ENCODE measurements at places on chromosomes 6 and 20.
A peak's percentile ranks its signal among the peaks of the same experiment; 100 is the strongest.

DNA sequence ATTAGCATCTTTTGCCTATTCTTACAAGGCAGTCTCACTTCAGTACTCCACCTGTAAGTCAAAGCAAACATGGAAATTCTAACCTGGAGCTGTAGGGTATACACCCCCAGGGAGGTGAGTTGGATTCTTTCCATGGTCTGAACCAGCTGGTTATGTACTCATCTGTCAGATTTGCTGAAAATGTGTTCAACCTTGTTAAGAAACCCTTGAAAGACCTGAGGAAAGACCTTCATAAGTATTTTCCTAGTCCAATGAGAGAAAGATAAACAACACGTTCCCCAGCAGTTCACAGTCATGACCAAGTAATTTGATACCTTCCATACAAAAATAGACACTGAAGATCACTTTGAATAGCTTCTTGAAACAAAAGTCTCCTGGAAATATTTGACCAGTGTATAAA, 42.5 kb downstream of the ID4 start:
- peak; percentile 91 for DNase-seq

- DNase-seq = no peak
Measured at GRCh38 chr20:47544852-47545251, 43.2 kb downstream of the NCOA3 start.

GRCh38 chr6:29651413-29652197, 5.3 kb upstream of the MOG start:
- no peak for DNase-seq

DNA sequence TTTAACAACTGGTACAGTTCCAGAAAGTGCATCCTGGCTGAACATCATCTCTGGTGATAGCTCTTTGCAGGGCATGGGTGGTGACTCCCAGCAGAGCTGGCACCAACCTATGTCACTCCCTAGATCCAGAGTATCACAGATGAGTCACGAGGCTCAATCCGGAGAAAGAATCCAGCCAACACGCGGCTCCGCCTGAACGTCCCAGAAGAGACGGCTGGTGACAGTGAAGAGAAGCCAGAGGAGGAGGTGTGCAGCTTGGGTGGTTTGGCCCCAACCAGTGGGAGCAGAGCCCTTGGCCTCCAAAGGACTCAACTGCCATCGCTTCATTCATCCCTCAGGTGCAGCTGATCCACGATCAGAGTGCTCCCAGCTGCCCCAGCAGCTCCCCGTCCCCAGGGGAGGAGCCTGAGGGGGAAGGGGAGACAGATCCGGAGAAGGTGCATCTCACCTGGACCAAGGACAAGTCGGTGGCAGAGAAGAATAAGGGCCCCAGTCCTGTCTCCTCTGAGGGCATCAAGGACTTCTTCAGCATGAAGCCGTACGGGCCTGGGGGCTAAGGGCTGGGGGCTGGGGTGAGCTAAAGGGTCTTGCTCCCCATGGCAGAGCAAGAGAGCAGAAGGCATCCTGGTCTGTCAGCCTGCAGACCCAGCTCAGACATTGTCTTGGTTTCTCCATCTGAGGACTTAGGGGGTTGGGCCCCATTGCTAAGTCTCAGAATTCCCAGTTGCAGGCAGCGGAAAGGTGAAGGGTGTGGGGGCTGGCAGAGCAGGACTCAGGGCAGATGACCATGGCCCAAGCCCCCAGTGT, 27.2 kb downstream of the SLC12A5 start:
- no peak for DNase-seq

GRCh38 chr6:99178168-99178567, 171.3 kb downstream of the FAXC start:
- DNase-seq = no peak

- peak; percentile 91 for DNase-seq
Measured at GRCh38 chr6:96015518-96016333, at the start of gene FUT9. TSS of gene FUT9 (plus strand) at chr6:96015974. CDS start at chr6:96203156, 187,182 bp downstream.

GRCh38 chr6:20367743-20368485, 33.8 kb upstream of the E2F3 start:
- DNase-seq = no peak

DNA sequence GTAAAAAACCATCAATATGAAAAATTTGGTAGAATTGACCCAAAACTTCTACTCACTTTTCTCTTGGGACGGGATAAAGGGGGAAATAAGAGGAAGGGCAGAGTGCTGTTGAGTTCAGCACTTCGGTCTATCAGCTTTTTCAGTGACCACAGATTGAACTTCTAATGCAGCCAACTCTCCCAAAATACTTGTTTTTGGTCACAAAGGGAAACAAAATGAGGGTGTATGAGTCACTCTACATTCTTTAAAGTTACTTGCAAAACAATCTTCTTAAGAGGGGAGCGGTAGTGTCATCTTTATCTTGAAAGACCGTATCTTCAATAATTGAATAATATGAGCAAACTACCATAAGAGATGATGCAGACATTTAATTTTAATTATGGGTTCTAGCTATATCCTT, 661.3 kb downstream of the CD109 start:
- DNase-seq = no peak

DNA sequence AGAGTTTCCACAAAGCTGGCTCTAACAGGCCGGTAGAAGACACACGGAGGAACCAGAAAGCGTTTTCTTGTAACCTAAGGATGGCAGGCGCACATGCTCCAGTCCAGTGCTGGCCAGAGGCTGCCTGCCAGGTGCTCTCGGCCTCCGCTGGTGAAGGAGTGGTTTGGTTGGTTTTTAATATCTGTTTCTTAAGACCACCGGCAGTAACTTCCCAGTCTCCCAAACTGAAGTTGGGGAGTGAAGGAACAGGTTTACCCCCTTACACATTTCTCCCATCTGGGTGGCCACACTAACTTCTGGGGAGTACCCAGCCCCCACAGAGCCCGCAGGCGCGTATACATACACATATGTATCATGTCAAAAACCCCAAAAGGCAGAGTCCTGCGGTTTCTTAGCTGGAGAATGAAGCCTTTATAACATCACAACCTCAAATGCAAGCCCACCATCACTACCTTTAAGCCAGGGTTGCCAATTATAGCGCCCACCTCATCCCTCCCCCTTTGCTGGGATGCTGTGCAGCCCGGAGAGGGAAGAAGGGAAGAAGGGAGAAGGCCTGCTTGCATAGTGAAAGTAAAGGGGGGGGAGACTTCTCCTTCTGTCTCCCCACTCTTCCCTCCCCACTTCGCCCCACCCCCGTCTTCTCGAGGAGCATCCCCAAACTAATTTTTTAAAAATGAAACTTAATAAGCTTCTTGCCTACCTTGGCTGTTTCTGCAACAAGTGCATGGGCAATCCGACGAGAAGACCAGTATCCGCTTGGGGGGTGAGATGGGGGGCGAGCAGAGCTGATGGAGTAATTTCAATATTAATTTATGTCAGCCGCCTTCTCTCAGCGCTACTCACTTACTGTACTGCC, 1.0 kb downstream of the TRERF1 start:
- DNase-seq = no peak

GRCh38 chr6:11848346-11848651, 69.7 kb upstream of the ADTRP start:
- DNase-seq = no peak

- DNase-seq = no peak
Measured at GRCh38 chr6:157245436-157245835, 77.9 kb downstream of the TMEM242 start.

DNA sequence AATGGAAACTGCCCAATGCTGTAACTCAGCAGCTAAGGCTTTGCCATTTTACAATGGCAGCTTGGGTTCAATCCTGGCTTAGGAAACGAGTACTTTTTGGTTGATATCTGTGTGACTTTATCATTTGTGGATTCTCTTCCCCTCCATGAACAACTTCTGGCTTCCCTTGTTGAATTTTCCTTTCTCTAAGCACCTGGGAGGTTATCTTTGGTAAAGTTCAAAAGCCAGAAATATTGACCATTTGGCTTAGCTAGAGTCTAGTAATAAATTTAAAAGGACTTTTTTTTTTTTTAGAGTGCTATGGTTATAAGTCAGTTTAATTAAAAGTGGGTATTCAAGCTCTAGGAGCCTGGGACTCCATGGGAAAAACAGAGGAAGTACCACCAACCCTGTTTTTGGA, 31.7 kb upstream of the TPD52L1 start:
- DNase-seq = no peak

- peak; percentile 86 for DNase-seq
Measured at GRCh38 chr6:2891768-2892170, 11.3 kb downstream of the SERPINB9 start.

DNA sequence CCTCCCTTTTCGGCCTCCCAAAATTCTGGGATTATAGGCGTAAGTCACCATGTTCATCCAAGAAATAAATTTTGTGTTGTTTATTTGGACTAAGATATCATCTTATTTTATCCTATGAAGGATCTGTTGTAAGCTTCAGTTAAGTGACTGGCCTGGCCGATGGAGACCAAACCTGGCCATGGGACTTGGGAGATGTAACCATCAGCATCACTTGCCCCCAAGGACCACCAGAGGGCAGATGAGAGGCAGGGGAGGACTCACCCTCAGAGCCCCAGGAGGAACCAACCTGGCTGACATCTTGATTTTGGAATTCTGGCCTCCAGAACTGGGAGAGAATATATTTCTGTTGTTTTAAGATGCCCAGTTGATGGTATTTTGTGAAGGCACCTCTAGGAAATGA, 266.7 kb downstream of the CDH26 start:
- no peak for DNase-seq

DNA sequence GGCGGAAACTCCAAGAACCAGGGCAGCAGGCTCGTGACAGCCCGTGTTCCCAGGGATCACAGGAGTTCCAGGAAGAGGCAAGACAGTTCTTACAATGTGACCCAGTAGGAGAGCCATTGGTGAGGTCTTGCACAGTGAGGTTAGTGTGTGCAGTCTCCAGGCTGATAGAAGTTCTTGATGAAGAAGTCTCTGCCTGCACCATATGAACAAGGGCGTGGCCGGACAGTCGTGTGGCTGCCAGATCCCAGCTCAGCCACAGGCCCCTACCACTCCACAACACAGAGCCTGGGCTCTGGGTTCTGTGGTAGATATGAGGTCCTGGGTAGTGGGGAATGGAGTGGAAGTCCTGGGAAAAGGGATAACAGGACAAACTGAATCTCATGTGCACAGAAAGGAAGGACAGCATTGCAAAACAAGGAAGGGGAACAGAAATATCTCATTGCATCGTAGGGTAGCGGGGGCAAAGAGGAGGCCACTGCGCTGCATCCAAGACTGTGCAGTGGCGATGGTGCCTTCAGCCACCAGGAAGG, 65.2 kb downstream of the STX11 start:
- DNase-seq = no peak

DNA sequence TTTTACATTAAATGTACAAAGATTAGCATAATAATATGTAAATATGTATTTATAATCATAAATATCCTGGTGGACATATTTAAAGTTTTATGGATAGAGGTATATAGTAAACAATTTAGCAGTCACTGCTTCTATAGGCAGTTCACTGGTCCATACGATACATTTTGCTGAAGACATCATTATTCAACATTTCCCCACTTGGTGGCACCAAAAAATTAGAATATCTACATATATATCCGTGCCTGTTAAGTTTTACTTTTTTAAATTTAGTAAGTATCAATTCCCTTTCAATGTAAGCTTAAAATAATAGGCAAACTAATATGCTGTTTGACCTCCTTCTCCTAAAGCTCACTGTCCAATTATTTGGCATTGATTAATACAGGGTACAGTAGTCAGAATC, 64.2 kb downstream of the LMBRD1 start:
- peak; percentile 17 for DNase-seq

DNA sequence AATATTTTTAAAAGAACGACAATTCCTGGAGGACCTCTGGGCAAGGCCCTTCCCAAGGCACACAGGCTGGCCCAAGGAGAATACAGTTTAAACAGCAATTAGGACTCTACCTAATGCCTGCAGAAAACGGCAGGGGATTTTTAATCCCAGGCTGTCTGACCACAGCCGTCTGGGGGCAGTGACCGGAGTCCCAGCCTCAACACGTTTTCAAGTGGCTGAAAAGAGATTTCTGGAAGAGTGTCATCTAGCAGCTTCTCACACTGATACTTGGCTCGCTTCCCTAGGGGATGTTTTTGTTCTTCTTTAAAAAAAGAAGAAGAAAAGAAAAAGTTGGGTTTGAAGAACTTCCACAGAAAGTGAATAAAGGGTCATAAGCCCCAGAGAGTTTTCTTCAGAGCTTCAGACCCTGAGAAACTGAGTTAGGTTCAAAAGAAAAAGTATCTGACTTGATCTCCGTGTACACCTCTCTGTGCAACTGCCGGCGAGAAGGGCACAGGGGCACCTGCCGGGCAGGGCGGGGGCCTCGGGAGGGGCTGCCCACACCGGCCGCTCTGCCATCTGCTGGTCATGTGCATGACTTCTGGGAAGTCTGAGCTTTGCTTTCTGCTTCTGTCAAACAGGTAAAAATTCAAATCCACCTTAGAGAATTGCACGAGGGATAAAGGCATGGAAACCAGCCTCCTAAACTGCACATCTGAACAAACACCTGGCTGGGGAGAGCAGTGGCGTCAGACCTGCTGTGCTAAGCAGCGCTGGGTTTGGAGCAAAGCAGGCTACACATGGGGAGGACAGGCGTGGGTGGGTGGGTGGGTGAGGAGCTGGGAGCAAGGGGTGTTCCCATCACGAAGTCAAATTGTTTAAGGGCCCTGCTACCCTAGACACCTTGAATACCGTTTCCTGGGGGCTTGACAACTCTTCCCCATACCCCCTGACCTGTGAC, 33.0 kb downstream of the RRBP1 start:
- no peak for DNase-seq

DNA sequence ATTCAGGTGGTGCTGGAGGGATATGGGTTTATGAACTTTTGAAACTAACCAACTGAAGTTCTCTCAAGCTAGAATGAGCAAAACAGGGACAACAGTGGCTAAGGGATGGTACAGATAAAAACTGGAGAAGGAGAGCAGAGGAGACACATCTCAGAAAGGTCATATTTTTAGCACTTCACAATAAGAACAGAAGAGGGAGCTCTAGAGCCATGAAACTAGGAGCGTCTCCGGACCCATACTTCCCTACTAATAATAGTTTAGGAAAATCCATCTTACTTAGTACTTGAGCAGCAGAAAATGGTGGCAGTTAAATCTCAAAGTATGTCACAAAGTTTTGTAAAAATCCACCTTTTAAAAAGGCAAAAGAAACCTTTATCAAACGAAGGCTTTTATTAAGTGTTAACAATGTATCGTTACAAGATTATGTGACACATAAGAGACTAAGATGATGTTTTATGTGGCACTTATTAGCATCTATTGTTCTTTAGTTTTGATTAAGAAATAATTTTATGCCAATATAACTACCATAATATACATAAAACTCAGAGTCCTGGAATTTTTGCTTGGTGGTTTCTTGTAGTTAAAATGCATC, 278.6 kb downstream of the TBC1D32 start:
- DNase-seq = no peak

DNA sequence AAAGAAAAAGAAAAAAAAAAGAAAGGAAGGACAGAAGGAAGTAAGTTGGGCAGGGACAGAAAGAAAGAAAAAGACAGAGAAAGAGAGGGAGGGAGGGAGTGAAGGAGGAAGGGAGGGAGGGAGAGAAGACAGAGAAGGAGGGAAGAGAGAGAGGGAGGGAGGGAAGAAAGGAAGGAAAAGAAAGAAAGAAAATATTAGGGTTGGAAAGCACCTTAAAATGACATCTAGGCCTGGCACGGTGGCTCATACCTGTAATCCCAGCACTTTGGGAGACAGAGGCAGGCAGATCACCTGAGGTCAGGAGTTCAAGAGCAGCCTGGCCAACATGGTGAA, 33.2 kb downstream of the FASTKD5 start:
- DNase-seq = no peak
